GM23248 (cell line): ENCODE measurements at places on chromosomes 2 and 18. TPM values are rescaled to one million over a fixed set of nuclear protein-coding genes. Genes with fewer than 3 reads are reported as not detected.

The FBXO41 gene
- total RNA-seq = 1.0 and 1.1 TPM in 2 replicates

The GAREM2 gene
- total RNA-seq = 1.8 and 2.5 TPM in 2 replicates

- H3K27me3 ChIP-seq = no peaks in the 10 kb centered on the region
- DNase-seq = no peak
- no peaks in the 10 kb centered on the region for H3K4me1 ChIP-seq
- no peaks in the 10 kb centered on the region for H3K36me3 ChIP-seq
Observed at GRCh38 chr18:26804519-26804918, 61.0 kb downstream of the AQP4 start.

The TDRD15 gene
- total RNA-seq = not detected in 2 replicates

DNA sequence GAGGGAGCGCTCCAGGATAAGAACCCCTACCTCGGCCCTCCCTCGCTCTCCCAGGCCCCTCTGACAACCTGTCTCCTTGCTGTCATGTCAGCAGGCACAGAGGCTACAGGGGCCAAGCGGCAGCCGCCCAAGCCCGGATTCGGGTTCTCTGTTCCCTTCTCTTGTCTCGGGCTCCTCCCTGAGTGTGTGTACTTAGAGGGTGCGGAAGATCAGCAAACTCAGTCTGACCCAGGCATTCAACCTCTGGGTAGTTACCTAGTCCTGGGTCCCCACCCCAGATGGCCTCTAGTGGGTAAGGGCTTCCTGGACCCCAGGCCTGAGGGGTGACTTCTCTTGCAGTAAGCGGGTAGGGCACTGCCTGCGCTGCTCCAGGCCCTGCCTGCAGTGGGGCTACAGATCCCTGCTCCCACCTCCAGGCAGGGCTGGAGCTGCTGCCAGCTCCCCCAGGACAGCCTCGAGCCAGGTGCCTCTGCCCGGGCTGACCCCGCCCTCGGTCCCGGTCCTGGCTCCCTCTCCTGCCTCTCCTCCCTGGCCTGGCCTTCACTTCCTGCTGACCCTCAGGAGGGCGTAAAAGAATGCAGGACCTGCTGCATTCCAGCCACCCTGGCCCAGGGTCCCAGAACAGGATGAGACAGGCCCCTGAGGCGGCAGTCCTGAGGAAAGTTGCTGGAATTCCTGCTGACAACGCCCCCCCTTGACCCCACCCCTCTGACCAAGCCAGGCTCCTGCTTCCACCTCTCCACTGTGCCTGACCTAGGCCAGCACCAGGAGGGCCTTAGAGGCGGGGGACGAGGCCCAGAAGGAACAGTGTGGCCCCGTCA is 22.0 kb downstream of the GPC1 start:
- no peak for DNase-seq
- no peak overlapping the region for H3K27ac ChIP-seq
- no peaks in the 10 kb centered on the region for H3K36me3 ChIP-seq
- H3K4me1 ChIP-seq = no peaks in the 10 kb centered on the region
- H3K27me3 ChIP-seq = no peaks in the 10 kb centered on the region
- H3K4me3 ChIP-seq = no peak overlapping the region

- DNase-seq = no peak
- H3K27ac ChIP-seq = no peak overlapping the region
- H3K4me3 ChIP-seq = no peak overlapping the region
- H3K4me1 ChIP-seq = no peaks in the 10 kb centered on the region
- peaks cover 11% of the 10 kb centered on the region; the same call in 1 of the 2 replicates for H3K27me3 ChIP-seq
Observed at GRCh38 chr18:13545955-13546354, 180.4 kb downstream of the FAM210A start.

DNA sequence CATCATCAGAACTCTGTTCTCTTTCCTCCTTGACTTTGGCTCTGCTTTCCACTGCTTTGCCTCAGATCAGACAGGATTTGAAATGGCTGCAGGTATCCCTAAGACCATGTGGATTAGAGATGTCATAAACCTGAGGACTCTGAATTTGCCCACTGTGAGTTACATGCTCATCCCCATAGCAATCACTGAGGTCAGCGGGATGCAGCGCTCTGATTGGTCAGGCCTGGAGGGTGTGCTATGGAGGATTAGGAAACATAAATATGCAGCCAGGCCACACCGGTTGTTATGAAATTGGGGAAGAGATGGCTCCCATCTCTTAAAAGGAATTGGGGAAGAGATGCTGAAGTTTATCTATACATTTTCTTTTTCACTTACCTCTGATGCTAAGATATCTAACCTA is 73.7 kb upstream of the DNAJC10 start:
- H3K36me3 ChIP-seq = no peaks in the 10 kb centered on the region
- H3K27me3 ChIP-seq = no peaks in the 10 kb centered on the region
- H3K4me3 ChIP-seq = no peak overlapping the region
- no peak overlapping the region for H3K27ac ChIP-seq
- H3K4me1 ChIP-seq = no peaks in the 10 kb centered on the region
- DNase-seq = peak; percentile 50

DNA sequence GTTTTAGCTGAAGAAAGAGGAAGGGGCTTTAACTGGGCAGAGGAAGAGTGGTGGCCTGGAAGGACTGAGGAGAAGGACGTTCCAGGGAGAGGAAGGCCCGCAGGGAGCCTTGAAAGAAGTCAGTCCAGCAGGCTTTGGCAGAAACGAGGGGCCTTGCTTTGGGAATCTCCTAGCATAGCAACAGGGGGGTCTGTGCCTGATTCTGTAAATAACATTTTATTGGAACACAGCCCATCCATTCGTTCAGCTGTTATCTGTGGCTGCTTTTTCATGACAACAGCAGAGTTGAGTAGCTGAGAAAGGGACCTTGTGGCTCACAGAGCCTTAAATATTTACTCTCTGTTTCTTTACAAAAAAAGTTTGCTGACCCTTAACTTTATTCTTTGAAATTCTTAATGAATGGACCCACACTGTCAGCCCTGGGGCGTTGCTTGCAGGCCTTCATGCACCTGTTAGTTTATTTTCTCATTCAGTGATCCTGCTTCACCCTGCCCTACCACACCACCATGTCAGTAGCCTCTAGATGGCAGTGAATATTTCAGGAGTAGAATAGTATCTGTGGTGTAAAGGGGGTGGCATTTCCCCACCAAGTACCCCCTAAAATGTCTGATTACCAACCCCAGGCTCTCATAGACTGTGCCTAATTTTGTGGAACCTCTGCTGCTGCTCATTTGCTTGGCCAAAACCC is 61.0 kb downstream of the MGAT5 start:
- DNase-seq = no peak
- no peak overlapping the region for H3K27ac ChIP-seq
- H3K36me3 ChIP-seq = no peaks in the 10 kb centered on the region; the same call in 1 of the 2 replicates
- no peaks in the 10 kb centered on the region for H3K4me1 ChIP-seq
- H3K4me3 ChIP-seq = no peak overlapping the region
